ENCODE measurements at places on chromosomes 6 and 20. TPM values are rescaled to one million over a fixed set of nuclear protein-coding genes. Genes with fewer than 3 reads are reported as not detected.

Gene LEMD2
- polyA plus RNA-seq: 48.8 TPM

Gene SOX18
- 1.3 TPM for polyA plus RNA-seq

DNA sequence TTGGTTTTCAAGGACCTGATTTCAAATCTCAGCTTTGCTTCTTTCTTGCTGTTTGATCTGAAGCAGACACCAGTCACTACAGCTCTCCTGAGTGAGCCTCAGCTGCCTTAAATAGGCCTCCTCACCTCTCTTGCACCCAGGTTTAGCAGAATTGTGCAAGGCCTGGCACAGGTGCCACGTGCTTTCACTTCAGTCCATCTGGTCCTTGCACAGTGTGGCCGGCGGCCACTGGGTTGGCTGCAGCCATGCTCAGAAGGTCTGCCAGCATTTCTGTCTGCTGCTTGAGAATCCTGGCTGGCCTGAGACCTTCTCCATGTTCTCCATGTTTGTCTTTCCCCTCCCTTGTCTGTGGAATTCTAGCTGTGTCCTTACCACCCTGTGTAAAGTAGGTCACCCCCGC, 14.5 kb upstream of the DAAM2 start:
- no peak for DNase-seq

- no peak for DNase-seq
These were observed 84.8 kb upstream of the BTBD3 start for GRCh38 chr20:11832851-11833250.

GRCh38 chr6:93568169-93568568, 148.8 kb upstream of the EPHA7 start:
- no peak for DNase-seq

- no peak for DNase-seq
These were observed 17.0 kb upstream of the KIF13A start for GRCh38 chr6:18004256-18004985.
